T-helper 1 cell (primary cell): ENCODE measurements at places on chromosomes 4 and X.

GRCh38 chr4:143399113-143399949 lies 62.7 kb downstream of the GAB1 start:
- peak; percentile 9 for DNase-seq

DNA sequence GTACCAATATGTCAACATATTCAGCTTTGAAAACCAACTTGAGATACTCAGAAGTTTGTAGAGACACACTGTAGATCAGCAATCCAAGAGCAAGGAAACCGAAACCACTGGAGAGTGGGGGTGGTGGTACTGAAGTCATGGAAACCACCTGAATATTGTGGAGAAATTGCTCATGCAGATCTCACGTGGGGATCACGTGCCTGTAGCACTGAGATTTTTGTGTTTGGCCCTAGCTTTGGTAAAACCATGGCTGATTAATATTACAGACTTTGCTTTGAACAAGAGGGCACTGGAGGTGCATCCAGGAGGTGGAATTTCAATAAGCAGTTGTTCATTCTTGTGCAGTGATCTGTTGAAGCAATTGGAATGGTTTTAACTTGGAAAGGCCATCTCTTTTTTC lies 47.2 kb downstream of the GBA3 start:
- DNase-seq: no peak

DNA sequence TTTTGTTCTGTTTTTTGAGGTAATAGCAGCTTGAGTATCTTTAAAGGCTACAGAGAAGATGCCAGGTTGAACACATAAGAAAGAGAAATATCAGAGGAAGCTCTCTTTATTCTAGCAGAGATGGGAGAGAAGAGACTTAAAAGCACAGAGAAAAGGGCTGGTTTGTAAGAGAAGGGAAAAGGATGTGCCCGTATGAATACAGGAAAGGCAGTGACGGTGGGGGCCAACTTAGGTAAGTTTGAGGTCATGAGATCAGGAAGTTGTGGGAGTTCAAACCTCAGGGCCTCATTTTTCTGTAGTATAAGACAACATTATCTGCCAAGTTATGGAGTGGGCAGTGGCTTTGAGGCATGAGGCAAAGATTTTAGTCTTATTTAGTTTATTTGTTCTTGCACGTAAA lies 121.3 kb upstream of the S100G start:
- peak; percentile 59 for DNase-seq

GRCh38 chrX:40579141-40579540 lies 1.6 kb upstream of the ATP6AP2 start:
- DNase-seq: no peak

DNA sequence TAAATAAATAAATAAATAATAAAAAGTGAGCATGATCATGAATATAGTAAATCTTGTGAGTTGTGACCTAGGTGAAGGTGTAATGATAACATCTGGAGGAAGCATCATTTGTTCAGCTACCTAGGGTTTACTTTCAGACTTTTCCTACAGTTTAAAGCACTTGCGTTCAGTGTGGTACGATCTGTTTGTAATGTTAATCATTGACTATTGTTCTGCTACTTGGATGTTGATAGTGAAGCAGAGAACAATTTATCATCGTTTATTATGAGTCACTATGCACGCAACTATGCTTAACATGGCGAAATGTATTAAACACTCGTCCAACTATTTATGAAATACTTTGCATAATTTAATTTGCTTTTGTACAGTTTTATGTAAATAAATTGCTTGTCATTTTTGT lies 426.2 kb downstream of the PCDH7 start:
- DNase-seq: no peak

DNA sequence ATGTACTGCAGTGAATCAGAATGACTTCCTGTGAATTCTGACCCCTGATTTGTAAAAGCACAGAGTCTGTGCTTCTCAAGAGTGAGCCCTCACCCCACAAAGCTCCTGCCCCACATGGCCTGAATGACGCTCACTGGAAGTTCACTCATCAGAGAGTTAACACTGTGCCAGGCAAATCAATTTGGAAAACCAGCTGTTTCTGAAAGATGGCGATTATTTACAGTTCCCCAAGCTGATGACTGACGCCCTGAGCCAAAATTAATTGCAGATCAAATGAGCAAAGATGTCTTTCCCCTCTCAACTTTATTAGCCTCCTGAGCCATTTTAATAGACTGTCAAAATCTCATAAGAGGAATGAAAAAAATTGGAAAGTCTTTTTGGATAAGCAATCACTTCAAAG lies 118.0 kb downstream of the SLC2A9 start:
- no peak for DNase-seq

DNA sequence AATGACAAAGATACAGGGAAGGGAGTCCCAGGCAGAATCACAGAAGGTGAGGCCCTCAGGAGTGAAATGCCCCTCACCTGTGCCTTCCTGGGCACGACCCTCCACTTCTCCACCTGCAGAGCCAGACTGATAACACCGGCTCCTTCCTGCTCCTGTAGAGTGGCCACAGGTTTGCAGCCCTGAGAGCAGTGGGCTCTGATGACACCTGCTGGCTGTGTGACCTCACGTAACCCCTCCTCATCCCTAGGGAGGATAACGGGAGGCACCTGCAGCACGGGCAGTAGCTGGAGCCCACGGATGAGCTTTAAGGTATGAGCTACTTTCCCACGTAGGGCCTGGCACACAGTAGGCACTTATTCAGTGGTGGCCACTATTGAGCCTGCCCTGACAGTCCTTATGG lies 25.5 kb upstream of the MAN2B2 start:
- DNase-seq: no peak

DNA sequence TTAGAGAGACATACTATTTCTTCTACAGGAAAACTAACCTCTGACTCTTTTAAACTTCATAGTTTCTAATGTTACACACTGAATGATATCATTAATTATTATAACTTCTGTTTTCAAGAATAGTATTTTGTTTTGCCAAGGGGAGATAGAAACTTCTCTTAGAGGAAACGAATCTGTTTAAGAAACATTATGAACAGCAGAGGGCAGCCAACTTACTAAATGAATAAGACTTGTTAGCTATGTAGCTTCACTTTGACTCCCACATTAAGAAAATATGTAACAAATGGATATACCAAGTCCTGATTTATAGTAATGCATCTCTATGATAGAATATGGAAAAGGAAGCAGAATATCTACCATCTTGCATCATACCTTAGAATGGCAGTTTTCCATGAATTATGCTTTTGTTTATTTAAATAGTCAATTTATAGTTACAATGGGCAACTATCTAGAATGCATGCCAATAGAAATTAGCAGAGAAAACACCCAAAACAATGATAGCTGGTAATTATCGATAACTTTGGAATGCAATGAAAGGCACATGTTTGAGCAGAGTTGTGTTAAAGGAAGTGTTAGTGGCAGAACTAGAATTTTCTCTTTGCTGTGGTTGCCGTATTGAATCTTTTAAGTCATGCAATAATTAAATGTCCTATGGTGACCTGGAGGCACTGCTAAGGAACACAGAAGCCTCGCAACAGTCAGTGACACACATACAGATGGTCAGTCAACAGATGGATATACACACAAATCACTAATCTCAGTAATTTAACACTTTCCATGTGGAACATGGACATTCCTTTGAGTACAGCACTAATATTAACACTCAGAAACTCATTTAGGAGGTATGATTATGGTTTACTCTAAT lies 105.7 kb upstream of the PDLIM3 start:
- DNase-seq: no peak

DNA sequence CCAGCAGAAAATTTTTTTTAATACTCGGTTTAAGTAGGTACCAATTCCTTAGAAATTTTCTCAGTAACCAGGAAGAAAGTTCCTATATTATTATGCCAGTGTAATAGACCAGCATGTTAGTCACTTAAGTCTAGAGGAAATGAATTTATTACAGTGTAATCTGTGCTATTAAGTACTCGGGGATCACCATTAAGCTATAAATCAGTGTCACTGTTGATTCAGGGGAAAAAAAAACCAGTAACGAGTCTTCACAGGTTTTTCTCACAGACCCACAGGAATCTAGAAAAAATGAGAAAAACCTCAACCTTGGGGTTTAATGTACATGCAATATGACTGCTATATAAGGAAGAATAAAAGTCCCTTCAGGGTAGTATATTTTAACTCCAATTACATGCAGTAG lies 138.3 kb upstream of the IL1RAPL2 start:
- no peak for DNase-seq

- DNase-seq: no peak
Observed at GRCh38 chrX:1140236-1140681, 72.2 kb downstream of the CRLF2 start.

DNA sequence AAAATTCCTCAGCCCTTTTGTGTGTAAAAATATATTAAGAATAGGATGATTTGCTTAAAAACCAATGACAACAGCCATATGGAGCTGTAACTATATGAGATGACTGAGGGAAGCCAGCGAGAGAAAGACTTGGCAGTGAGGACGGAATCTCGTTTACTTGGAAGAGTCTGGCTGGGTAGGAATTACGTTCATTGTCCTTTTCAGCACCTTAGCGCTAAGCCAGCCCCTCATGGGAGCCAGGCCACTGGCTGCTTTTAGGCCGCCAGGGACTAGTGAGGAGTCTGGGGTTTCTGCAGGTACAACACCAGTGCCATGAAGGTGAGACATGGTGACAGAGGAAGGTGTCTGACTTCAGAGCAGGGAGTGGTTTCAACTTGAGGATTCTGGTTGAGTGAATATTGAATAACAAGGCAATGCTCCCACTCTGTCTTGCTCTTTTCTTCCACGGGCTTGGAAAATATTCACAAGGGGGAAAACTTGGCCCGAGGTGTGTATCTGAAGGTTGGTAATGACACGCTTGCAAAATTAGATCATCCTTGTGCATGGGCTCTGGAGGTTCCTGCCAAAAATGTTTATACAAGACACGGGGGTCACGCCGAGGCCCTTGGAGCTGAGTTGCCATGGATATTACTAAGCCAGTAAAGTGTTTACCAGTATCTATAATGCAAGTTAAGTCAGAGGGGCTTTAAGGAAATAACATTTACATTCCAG lies 17.4 kb downstream of the KLF3 start:
- no peak for DNase-seq

GRCh38 chrX:46551494-46552128 lies 6.4 kb upstream of the ZNF674 start:
- no peak for DNase-seq

- no peak for DNase-seq
Observed at GRCh38 chr4:114782415-114783214, 184.0 kb downstream of the UGT8 start.

DNA sequence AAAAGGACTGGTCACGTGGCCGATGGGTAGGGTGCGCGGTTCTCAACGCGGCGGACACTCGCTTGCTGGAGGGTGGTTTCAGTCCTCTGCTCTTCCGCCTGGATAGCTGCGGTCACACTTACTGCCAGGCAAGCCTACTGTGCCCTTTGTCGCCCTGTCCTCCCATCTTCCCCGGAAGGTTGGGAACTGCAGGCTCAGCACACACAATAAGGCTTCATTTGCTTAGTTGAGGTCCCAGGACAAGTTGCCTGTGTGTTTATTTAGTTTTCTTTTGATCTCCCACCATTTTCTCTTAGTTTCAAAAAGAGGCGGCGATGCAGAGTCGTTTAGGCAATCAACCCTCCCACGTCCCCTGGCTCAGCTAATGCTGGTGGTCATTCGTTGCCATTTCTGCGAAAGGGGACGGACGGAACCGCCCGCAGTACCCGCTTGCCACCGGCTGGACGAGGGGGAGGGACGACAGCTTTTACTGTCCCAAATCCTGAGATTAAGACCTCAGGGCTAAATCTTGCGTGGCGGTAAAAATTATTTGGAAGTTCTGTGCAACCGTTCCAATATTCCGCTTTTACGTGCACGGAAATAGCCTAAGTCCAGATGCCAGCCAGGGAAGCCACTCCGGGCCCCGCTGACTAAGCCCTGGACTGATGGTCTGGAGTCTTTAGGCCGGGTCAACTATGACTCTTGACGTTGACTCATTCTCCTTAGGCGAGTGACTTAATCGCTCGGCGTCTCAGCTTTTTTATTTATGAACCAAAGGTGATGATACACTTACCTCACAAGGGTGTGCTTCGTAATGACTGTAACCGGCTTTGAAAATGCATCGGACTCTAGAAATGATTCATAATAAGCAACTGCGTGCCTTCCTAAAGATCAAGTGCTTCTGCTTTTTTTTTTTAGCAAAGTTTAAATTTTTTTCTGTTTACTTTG lies 671 bp upstream of the EIF4E start:
- no peak for DNase-seq

- no peak for DNase-seq
Observed at GRCh38 chr4:102640669-102641068, 120.1 kb downstream of the MANBA start.

DNA sequence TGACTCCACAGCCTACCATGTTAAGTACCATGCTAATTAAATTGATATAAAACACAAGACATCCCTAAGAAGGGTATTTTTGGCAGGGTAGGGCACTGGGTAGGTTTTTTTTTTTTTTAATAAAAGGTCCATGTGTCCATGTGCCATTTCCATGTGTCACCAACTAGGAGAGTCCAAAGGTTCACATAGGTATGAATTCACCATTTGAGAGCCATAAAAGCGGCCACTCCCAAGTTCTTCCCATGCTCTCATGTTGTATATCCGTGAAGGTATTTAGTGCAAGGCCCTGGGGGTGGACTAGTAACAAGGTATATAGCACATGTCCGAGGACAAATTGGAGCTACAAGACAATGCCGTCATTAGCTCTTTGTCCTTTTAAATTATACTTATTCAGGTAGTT lies 107.3 kb downstream of the PDE5A start:
- no peak for DNase-seq

GRCh38 chr4:76055016-76055415 lies 19.1 kb upstream of the CXCL11 start:
- no peak for DNase-seq

DNA sequence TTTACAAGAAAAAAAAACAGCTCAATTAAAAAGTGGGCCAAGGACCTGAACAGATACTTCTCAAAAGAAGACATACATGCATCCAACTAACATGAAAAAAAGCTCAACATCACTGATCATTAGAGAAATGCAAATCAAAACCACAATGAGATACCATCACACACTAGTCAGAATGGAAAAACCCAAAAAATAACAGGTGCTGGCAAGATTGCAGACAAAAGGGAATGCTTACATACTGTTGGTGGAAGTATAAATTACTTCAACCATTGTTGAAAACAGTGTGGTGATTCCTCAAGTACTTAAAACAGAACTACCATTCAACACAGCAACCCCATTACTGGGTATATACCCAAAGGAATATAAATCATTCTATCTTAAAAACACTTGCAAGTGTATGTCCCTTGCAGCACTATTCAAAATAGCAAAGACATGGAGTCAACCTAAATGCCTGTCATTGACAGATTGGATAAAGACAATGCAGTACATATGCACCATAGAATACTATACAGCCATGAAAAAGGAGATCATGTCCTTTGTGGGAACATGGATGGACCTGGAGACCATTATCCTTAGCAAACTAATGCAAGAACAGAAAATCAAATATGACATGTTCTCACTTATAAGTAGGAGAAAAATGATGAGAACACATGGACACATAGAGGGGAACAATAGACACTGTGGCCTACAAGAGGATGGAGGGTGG lies 97.6 kb downstream of the RAB28 start:
- no peak for DNase-seq

DNA sequence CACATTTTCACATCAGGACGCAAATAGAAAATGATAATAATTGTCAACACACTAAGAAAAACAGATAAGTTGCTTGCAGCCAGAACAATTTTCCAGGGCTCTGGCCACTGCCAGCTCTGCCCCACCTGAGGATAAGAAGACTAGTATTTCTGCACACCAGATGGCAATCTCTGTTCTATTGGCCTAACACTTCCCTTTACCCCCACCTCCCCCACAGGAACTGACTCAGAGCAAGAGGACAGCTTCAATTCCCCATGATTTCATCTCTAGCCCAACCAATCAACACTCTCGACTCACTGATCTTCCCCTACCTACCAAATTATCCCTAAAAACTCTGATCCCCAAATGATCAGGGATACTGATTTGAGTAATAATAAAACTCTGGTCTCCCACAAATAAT lies 164.0 kb downstream of the SMARCA1 start:
- DNase-seq: no peak
